ENCODE measurements at places on chromosomes 3 and 15.

- DNase-seq = no peak
These were observed 74.3 kb downstream of the TJP1 start for GRCh38 chr15:29747837-29748417.

GRCh38 chr3:52651592-52651991 lies 34.1 kb downstream of the PBRM1 start:
- no peak for DNase-seq

- DNase-seq = no peak
These were observed 12.5 kb upstream of the GK5 start for GRCh38 chr3:142237891-142238290.

DNA sequence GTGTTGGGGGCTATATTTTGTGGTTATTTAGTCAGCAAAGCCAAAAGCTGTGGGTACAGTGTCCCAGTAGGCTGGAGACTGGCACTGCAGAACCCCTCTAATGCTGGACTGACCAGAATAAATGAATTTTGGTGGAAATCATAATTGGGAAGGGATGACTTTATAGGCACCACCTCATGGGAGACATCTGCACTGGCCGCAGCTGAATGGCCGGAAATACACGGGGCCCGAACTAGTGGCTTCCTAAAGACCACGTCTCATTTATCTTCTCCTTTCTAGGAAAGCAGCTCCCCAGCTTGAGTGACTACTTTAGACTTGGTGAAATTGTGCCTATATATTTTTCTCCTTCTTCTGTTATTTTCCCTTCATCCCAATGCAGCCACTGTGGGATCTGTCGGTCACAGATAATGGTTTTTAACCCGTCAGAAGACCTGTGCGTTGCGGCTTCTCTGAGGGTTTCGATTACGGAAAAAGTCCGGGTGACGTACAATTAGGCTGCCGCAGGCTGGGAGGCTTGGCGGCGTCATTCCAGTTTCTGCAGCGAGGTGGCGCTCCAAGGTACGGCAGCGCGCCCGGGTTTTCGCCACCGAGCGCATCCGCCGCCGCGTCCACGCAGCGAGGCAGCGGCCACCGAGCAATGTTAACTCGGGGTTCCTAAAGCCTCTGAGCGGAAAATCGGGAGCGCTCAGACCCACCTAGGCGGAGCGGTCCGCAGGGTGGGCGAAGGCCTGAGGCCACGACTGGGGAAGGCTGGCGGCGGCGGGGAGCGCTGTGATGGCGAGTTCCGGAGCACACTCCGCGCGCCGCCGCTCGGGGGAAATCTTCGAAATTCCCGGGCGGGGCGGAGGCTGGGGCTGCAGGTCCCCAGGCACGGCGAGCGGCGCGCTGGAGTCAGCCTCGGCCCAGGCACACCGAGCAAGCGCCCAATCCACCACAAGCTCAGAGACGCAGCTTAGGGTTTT lies 26.3 kb downstream of the NR2F2 start:
- no peak for DNase-seq

- no peak for DNase-seq
These were observed 16.0 kb upstream of the ADIPOQ start for GRCh38 chr3:186826410-186826975.

- DNase-seq = no peak
These were observed 167.8 kb downstream of the MYRIP start for GRCh38 chr3:39977058-39977794.

DNA sequence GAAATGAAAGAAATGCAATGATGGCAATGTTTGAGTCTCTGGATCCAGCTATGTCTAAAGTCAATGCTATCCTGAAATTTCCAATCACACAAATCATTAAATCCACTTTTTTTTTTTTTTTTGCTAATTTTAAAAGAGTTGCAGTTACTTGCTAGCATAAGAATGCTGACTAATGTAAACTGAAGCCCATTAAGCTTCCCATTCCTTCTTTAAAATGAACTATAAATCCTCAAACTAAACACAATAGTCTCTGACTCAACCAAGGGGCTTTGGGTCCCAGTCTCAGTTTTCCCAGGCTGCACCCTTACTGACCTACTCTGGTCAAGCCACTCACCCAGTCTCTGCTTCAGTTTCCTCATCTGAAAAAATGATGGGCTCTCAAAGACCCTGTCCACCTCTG lies 361.1 kb downstream of the ERC2 start:
- DNase-seq = no peak

GRCh38 chr3:121970047-121970446 lies 52.0 kb downstream of the ILDR1 start:
- no peak for DNase-seq

GRCh38 chr3:52253314-52254304 lies 8.1 kb downstream of the PPM1M start:
- DNase-seq = no peak

DNA sequence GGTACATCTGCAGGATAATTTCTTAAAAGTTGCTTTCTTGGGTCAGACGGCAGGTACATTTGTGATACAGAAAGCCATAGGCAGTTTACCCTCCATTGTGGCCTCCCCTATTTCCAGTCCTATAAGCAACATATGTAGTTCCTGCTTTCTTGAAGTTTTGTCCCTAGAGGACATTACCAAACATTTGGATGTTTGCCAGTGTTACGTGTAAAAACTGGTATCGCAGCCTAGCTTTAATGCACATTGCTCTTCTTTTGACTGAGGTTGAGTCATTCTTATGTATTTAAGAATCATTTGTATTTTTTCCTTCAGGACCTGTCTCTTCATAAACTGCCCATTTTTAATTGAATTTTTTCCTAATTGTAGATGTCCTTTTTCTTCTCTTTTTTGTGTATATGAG lies 114.3 kb downstream of the DIPK2A start:
- DNase-seq = no peak

- DNase-seq = no peak
These were observed 78.8 kb downstream of the EOMES start for GRCh38 chr3:27643355-27643754.

DNA sequence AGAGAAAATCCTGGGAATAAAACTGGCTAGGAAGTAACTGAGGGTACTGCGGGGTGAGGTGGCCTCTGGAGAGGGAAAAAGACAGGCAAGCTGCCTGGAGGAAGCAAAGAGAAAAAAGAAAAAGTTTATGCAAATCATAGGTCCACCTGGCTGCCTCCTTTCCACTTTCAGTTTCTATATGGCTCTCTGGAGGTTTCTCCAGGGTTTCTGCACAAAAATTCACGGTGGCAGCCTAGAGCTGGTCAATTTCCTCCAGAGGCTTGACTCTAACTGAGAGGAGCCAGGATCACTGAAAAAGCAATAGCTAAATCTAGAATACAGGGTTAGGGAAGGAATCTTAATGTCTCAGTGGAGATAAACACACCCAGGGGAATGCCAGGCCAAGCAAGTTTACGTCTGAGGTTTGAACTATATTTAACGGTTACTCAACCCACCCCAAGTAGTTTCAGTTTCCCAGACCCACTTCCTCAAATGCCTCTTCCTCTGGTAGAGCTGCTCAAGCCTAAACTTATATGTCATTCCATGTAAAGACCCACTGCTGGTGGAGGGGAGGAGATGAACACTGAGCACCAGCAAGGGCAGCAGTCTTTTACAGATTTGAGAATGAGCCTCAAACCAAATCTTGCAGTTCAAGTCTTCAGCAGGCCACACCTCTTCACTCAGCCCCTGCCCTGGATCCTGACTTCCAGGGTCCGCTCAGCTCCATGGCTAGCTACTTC lies 5.7 kb downstream of the LYSMD2 start:
- no peak for DNase-seq

DNA sequence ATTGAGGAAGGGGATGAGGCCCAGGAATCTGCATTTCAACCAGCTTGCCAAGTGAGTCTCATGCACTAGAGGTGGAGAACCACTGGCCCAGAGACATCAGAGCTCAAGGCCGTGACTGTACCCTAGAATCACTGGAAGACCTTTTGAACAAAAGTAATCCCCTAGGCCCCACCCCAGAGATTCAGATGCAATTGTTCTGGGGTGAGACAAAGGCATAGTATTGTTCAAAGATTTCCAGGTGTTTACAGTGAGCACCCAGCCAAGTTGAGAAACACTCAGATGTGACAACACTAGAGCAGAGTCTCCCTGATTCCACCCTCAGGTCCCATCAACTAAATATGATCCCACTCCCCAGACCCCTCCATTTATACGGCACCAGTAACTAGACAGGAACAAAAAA lies 290.3 kb upstream of the TLE3 start:
- DNase-seq = no peak

DNA sequence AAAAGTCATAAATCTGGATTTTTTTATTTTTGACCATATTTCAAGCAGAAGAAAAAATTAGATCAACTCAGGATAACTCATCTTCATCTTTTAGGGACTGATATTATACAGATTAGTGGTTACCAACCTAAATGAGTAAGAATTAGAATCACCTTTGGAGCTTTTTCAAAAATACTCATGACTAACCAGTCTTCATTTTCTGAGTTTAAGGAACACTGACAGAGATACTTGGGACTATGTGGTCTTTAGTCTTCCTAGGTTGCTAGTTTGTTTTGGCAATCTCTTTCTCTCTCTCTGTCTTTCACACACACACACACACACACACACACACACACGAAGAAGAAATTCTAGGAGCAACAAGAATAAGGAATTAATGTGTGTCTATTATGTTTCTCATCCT lies 50.1 kb downstream of the TMOD3 start:
- DNase-seq = no peak

DNA sequence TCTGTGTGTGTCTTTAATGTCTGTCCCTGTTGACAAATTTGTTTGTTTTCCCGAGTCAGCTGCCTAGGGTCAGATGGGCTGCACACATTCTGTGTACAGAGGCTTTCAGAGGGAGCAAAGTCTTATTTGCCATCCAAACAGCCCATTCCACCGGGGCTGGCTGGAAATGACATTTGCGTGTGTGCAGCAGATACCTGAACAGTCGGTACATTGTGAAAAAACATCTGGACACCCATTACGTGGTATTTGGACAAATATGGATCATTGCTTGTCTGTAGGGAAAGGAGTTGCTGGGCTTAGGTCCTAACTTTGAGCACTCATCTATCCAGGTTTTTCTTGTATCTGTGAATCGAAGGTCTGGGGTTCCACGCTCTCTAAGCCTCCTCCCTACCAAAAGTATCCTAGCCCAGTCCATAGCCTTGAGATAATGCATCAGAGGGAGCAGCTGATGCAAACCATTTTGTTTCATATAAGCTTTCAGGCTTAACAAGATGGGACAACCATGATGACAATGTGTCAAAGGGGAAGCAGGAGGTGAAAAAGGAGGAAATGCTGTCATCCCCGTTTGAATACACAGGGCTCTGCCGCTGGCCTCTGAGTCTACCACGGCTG lies 22.2 kb upstream of the CMTM8 start:
- DNase-seq = no peak

DNA sequence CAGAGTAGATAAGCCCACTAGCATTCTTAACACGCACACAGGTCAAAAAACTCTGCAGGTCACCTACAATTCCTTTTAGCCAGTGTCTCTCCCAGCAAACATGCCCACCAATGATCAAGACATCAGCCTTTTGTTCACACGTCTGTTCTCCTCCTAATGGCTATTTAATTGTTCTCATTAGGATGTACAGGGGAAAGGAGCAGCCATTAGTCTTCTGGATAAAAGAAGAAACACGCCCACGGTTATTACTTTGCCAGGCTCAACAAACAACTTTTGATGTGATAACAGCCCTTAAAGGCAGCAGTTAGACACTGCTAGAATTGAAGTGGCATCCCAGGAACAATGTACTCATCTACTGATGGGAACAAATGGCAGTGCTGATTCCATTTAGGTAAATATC lies 108.8 kb downstream of the NTRK3 start:
- DNase-seq = no peak

DNA sequence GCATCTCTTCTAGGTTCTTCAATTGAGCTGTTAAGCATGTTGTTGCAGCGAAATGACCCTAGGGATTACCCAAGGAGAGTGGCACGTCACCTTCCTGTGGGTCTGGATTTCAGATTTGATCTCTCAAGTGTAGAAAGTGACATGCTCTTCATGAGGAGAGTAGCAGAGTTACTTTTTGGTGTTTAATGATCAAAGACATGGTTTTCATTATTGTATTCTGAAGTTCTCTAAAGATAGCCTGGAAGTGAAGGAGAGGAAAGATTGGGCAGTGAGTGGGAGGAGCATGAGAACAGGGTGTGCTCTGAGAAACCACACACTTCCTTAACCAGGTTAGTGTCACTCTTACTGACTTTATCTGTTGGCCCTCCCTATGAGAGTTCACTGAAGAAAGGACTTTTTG lies 153.6 kb downstream of the AKAP13 start:
- no peak for DNase-seq

DNA sequence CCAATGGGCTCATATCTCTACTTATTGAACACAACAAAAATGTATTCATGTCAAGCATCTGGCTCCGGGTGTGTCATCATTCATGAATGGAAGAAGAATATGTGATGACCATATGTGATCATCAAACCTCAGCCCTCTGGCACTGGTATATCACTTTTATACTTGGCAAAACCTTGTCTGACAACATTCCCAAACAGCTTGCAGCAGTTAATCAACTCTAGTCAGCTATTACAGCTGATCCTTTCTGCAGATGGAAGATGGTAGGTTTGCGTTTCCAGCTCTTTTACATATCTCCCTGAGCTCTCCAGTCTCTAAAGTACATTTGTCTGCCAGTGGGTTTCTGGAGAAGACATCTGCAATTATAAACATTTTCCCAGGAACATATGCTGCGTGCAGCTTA lies 6.6 kb downstream of the PLSCR5 start:
- DNase-seq = no peak

DNA sequence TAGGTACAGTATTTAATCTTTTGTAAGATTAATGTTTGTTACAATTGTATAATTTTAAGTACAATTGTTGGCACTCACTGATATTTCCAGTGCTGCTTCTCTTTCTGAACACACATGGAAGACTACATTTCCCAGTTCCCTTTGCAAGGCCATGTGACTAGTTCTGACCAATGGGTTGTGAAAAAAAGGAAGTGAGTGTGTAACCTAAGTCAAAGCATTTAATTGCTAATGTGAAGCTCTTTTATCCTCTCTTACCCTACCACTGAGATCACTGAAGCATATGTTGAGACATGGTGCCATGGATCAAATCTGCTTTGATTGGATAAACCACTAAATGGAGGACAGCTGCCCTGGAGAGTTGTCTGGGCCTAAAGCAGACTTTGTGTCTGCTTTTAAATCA lies 83.9 kb upstream of the PLXND1 start:
- DNase-seq = no peak

DNA sequence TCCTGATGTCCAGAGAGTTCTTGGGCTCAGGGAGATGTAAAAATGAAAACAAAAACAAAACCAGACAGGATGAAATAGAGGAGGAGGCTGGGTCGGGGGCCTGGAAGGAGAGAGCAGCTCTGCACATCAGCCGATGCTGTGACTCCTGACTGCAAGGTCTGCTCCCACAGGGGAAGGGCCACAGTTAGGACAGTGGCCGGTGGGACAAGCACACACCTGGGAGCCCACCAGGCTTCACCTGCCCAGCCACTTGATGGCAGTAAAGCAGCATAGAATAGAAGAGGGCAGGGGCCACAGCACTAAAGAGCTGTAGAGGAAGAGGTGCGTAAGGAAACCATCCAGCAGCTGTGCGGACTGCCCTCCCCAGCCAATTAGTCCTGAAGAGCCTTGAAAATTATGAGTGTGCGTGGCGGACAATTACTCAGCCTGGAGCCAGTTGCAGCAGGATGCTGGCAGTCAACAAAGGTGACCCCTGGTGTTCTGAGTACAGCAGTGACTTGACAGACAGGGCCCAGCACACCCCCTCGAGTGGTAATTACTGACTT lies 29.8 kb downstream of the ALS2CL start:
- DNase-seq = no peak
